ENCODE measurements at places on chromosomes 7 and 10.

- peak; percentile 22 for DNase-seq
These were observed 40.5 kb downstream of the LYZL1 start for GRCh38 chr10:29329420-29329819.

DNA sequence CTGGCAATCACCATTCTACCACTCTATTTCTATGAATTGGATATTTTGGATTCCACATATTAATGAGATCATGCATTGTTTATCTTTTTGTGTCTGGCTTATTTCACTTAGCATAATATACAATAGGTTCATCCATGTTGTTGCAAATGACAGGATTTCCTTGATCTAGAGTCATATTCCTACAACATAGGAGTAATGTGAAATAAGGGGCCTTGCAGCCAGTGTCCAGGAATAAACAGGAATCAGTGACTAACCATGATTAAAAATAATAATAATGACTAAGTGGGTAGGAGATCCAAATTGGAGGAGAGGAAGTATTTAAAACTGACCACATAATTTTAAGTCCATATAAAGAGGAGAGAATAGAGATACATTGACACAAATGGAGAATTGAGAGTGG lies 49.9 kb downstream of the SCIN start:
- DNase-seq = no peak

DNA sequence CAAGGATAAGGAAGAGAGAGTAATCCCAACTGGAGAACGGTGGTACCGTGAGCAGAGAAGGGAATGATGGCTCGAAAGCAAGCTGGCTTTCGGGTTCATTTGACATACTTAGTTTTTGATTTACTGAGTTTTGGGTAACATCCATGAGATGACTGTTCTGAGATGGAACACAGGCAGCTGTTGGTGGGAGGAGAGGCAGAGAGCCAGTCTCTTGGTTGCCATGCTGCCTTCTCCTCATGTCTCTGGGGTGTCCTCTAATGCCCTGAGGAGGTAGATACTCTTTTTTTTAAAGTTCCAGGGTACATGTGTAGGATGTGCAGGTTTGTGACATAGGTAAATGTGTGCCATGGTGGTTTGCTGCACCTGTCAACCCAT lies 76.4 kb upstream of the NRP1 start:
- DNase-seq = no peak

- DNase-seq = peak; percentile 17
These were observed 620.4 kb downstream of the GALNT17 start for GRCh38 chr7:71752171-71752935.

DNA sequence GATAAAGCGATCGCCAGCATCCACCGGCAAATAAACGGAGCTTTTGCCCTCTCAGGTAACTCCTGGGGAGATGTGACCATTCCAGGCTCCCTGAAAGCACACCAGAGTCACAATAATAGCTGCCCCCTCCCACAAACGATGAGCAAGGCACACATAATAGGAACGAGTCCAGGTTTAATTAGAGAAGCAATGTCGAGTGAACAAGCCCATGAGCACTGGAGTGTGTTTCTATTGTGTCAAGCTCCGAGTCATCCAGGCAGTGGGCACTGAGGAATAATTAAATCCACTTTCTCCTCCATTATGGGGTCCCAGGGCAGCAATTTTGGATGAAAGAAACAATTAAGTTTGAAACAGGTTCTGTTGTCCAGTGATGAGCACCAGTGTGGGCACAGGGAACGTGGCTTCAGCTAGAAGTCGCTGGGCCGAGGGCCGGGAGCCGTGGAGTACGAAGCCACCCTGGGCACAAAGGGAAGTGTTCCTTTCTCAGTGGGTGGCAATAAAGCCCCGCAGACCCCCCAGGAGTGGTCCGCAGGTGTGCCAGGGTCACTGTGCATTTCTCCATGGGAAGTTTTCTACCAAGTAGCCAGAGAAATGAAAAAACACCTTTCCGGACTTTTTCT lies 12.0 kb downstream of the PNLIPRP2 start:
- no peak for DNase-seq

GRCh38 chr7:114851406-114852061 lies 70.4 kb upstream of the MDFIC start:
- DNase-seq = peak; percentile 74

GRCh38 chr10:31484431-31485135 lies 165.6 kb downstream of the ZEB1 start:
- DNase-seq = peak; percentile 62

DNA sequence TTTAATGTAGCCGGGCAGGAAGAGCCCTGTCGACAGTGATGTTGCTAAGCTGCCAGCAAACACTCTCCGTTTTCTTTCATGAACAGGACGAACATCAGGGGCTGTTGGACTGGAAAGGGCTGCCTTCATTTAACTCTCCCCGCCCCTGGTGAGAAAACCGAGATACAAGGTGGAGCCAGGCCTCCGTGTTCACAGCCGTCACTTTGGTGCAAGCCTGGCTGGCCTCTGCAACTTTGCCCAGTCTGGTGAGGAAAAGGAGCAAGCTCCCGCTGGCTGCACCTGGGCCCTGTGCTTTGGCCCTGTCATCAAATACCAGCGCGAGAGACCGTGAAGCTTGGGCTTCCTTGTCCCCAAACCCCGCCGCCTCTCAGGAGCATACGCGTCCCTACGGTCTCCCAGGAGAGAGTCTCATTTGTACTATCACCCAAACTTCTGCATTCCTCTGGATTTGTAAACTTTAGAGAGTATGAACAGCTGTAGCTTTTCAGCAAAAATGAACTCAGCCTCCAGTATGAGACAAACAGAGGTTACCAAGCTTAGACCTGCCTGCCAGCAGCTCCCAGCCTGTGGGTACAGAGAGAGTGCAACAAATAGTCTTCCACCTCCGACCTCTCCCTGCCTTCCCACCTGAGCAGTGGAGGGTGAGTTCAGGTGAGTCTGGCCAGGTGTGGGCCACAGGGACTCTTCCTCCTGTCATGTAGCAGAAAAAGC lies 445.3 kb upstream of the MGMT start:
- DNase-seq = no peak

DNA sequence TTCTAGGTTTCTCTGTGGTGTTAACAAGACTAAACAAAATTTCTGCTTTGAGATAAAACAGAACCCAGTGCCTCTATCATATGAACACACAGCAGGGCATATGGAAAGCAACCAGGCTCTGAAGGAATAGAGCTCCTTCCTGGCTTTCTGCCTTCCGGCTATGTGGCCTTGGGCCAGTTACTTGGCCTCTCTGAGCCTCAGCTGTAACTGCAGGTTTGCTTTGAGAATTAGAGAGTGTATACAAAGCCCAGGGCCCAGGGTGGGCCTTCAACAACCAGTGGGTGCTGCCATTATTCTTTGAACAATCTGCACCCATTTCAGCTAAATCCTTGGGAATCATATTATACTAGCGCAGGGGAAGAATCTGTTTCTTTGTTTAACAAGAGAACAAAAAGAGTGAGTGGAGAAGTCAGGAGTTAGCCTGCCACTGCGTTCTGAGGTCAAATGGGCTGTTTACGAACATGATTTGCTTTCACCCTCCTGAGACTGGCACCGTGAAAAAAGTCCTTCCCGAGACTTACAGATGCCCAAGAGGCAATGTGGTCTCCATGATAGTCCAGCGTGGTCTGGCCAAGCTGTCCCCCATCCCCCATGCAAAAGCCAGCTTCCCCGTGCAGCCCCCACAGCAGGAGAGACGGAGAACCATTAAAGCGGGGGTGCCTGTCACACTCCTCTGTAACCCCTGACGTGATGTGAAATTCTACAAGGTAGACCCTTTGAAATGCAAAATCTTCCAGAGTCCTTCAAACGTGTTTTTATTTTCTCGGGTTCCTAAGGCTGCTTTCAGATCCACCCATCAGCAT lies 4.9 kb downstream of the FAM53B start:
- DNase-seq = no peak

GRCh38 chr10:80452069-80452468 lies 2.0 kb upstream of the TSPAN14 start:
- no peak for DNase-seq

DNA sequence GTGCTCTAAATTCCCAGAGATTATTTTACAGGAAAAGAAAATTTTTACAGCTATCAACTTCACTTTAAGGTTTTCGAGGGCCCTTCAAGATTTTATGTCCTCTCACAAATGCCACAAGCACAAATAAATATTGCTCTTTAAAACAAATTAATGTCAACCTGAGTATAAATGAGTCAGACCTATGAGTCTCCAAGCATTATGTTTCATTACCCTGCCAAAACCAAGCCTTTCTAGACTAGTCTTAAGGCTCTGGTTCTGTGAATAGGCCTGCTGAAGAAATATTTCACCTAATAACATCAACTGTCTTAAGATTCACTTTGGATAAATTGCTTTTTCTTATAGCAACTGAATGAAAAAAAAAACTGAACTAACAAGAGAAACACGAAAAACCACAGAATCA lies 153.0 kb downstream of the PDE1C start:
- DNase-seq = no peak

DNA sequence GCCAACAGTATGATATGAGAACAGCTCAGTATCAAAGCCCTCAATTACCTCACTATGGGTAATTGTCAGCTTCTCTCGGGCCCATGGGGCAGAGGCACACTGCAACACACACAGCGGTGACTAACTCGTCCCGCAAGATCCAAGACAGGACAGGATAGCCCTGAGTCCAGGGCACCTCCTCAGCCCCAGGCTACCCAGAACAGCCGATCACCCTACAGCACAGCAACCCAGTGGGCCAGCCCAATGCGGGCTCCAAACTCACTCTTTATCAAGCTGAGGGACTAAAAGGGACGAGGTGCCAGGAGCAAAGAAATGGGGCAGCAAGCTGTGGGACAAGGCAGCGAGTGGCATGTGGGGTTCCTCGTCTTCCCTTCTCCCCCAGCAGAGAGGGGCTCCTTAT lies 765.1 kb downstream of the GRID1 start:
- no peak for DNase-seq

GRCh38 chr7:158991824-158992621 lies 135.7 kb downstream of the DYNC2I1 start:
- no peak for DNase-seq
